Stimulated activated CD8-positive, alpha-beta memory T cell treated with anti-CD3 and anti-CD28 coated beads, Interleukin-4, amount 100 ng/mL, for 48 hours (primary cell): ENCODE measurements at places on chromosomes 13 and 19.

GRCh38 chr19:4737955-4738600 lies 14.4 kb upstream of the DPP9 start:
- DNase-seq: no peak

- no peak for DNase-seq
These were observed 30.7 kb downstream of the LMO7 start for GRCh38 chr13:75666646-75667351.

DNA sequence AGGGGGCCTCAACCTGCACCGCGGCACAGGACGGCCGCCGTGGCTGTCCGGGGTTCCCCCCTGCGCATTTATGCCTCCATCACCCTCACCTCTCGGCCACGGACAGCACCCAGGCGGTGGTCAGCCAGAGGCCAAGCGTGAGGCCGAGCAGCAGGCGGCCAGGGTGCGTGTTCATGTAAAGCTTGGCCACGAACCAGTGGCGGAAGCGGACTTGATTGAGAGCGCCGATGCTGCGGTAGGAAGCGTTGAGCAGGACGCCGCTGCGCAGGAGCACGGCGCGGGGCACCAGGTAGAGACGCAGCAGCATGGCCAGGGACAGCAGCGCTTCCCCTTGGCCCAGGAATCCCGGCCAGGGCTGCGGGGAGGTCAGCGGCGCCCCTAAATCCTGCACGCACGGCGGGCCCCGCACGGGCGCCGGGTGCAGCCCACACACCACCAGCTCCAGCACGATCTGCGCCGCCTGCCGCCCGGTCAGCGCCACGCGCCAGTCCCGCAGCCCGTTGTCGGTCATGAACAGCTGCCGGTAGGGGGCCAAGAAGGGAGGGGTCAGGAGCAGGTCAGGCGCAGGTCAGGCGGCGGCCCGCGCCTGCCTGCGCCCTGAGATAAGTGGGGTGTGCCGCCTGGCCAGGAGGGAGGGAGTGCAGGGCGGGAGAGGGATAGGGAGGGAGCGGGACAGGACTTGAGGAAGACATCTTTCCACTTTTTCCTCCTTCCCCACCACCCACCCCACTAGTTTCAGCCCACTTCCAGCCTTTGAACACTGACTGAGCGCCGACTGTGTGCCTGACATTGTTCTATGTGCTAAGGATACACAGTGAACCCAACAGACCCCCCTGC lies 6.5 kb downstream of the KCNN4 start:
- no peak for DNase-seq

- no peak for DNase-seq
These were observed 272.0 kb downstream of the UQCRFS1 start for GRCh38 chr19:28940751-28941500.

- peak; percentile 83 for DNase-seq
These were observed 5.3 kb upstream of the CD79A start for GRCh38 chr19:41871573-41872383.

DNA sequence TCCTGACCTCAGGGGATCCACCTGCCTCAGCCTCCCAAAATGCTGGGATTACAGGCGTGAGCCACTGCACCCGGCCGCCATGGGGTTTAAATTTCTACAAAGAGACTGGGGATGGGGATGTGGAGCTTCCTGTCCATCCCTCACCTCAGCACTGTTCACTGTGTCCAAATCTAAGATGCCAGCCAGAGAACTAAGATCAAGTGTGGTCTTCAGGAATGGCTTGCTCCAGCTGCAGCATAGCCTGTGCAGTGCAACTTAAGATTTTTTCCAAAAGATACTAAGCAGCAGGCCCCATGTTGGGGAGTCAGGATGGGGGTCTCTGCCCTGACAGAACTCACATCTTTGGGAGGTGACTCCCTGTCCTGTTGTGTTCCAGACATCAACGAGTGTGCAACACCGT lies 9.3 kb downstream of the ADGRE5 start:
- no peak for DNase-seq
